ENCODE measurements at places on chromosomes 13 and 19.

GRCh38 chr13:80082396-80083080 is 258.4 kb downstream of the SPRY2 start:
- no peak for DNase-seq

DNA sequence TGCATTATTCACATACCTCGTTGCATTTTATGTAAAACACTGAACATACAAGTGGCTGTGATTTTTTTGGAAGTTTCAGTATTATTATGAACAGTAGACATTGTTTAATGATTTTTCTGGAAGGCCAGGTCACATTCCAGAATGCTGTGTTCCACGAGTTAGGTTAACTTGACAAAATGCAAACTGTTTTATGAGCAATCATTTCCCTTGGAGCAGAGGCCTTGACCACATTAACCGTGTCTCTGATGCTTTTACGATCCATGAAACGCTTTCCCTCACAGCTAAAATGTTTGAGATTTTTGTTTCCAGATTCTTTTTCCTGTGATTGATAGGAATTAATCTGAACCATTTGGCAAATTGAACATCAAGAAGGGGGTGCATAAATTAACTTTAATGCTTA is 57.8 kb downstream of the MBNL2 start:
- DNase-seq = no peak

GRCh38 chr19:1482361-1483130 is 3.5 kb upstream of the C19orf25 start:
- DNase-seq = no peak

DNA sequence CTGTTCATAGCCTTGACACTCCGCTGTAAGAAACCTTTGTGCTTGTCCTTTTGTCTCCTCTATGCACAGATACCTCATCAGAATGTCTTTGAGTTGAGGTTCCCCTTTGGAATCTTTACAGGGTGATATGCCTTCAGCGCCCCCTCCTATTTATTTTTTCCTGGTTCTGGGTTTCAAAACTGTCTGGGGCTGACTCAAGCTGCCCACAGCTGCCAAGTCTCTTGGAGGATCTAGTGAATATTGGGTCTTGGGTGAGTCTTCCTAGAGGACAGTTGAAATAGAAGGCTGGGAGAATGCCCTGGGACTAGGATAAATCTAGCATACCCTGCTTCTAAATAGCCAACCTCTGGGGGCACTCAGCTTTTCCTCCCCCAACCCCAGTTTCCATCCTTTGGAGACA is 930 bp downstream of the ZNF136 start:
- no peak for DNase-seq

DNA sequence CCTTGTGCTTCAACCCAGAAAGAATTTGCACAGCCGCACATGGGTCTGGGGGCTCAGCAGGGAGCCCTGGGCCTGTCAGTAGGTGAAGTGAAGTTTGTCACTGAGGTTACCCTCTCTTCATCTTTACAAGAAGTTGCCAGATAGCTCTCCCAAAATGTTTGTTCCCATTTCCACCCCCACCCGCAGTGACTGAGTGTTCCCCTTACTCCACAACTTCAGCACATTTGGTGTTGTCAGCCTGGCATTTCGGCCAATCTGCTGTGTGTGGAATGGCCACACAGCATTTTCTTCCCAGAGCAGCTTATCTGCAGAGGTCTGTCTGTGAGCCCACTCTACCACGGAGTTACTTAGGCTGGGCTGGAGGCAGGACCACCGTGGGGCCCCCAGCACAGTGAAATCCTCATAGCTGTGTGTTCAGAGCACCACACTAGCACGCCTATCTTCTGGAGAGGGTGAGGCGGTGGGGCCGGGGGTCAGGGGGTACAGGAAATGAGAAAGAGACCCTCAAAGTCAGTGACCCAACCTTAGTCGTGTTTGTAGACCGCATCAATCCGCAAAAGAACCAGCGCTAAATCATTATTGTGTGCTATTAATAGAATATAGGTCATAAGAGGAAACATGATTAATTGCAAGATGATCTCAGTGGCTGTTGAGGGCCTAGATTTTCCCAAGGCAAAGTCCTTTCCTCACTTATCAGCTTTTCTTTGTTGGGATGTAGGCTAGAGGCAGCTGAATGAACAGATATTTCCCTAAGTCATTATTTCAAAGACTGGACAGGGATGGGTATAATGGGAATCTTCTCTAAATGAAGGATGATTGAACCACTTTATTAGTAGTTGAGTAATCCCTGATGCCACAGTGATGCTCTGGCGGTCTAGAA is 116.0 kb downstream of the SIPA1L3 start:
- no peak for DNase-seq

DNA sequence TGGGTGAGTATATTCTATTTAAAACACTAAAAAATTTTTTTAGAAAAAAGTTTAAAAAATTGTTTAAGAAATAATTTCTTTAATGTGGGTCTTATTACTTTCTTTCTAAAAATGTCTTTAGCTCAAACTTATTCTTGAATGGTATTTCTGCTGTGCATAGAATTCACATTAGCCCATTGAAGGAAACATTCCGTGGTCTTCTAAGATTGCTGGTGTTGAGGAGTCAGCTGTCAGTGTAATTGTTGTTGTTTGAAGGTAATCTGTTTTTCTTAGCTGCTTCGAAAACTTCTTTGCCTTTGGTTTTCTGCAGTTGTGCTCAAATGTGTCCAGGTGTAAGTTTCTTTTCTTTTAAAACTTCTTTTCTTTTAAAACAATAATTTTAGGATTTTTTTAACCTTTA is 85.4 kb upstream of the KLF12 start:
- no peak for DNase-seq

DNA sequence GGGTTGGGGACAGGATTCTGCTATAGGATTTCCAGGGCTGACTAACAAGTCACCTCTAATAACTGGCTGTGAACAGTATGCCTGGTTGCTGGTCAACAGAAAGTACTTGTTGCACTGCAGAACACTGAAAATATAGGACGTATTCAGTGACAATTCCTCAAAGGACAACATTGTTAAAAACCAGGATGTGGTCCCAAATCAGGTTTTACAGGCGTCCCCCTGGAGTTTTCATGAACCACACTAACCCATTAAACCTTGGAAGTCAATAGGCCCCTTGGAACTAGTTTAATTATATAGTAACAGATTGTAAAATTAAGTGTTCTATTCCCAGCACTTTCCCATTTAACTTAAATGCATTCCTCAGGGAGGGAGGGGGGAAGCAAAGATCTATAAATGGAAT is 495.4 kb downstream of the TBC1D4 start:
- DNase-seq = no peak

DNA sequence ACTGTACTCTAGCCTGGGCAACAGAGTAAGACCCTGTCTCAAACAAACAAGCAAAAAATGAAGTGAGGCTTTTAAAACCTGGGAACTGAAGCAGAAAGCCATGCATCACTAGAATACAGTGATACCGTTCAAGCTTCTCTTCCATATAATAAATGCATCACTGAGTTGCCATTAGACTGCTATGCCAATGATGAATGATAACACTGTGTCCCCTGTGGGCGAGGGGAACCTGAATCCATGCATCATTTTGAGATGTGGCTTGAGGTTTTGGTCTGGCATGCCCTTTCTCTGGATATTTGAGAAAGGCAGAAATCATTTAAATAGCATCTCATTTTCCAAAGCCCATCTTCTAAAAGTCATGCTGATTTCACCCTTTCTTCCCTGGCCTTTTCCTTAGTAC is 1.5 kb upstream of the FAM124A start:
- no peak for DNase-seq

DNA sequence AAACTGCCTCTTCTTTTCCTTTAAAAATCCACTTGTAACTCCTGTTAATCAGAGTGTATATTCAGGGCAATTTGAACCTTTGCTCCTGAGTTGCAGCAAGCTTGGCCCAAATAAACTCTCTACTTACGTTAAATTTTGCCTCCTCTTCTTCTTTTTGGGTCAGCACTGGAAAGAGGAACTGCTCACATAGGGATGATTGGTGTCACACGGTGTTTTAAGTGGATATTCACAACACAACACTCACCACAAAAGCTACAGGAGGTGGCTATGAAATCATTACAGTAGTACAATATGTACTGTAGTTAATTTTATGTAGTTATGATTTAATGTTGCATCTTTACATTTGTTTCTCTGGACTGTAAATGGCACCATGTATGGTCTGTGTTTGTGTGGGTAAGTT is 96.8 kb upstream of the DOCK9 start:
- no peak for DNase-seq

DNA sequence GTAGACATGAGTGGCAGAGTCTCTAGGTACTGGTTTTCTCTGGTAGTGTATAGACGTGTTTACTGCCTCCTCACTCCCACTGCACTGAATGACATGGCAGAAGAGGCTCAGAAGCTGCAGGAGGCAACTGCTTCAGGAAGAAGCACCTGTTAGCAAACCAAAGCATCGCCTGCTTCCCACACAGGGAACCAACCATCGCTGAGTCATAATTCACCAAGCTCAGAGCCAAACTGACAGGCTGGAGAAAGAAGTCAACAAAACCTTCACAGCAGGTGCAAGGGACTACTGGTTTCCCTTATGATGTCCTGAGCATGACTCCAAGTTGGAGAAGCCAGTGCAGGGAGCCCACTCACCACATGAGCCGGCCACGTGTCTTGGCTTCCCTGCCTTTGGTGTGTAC is 69.8 kb downstream of the KCTD12 start:
- DNase-seq = no peak

- DNase-seq = no peak
These were observed 44.7 kb downstream of the STK24 start for GRCh38 chr13:98532254-98532653.

GRCh38 chr13:20812890-20813289 is 39.1 kb upstream of the EEF1AKMT1 start:
- no peak for DNase-seq

- no peak for DNase-seq
These were observed 664.2 kb upstream of the SLC10A2 start for GRCh38 chr13:103730407-103730806.

GRCh38 chr13:37209621-37210580 is 104.4 kb upstream of the CSNK1A1L start:
- no peak for DNase-seq

- no peak for DNase-seq
These were observed 22.5 kb upstream of the NFIC start for GRCh38 chr19:3343619-3344502.

DNA sequence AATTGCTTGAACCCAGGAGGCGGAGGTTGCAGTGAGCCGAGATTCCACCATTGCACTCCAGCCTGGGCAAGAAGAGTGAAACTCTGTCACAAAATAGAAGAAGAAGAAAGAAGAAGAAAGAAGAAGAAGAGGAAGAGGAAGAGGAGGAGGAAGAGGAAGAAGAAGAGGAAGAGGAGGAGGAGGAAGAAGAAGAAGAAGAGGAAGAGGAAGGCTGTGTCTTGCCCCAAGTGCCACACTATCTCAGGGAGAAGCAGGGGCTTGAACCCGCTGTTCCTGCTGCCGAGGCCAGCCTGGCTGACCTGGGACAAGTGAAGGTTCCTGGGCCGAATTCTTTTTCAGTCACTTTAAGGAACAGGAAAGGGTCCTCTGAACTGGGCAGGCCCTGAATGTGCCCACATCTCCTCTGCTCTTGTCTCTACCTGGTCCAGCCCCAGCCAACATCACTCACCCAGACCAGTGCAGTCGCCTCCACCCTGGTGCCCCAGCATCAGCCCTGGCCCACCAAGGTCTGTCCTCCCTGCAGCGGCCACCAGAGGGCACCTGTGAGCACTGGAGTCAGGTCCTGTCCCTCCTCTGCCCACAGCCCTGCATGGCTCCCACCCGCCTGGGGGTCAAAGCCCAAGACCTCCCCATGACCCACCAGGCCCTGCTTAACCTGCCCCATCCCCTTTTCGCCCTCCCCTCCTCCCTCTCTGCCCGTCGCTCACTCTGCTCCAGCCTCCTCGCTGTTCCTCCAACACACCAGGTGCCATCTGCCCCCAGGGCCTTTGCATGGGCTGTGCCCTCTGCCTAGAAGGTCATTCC is 20.0 kb downstream of the TICAM1 start:
- DNase-seq = peak; percentile 86

- no peak for DNase-seq
These were observed 302.5 kb downstream of the ZNF536 start for GRCh38 chr19:30674656-30675055.

DNA sequence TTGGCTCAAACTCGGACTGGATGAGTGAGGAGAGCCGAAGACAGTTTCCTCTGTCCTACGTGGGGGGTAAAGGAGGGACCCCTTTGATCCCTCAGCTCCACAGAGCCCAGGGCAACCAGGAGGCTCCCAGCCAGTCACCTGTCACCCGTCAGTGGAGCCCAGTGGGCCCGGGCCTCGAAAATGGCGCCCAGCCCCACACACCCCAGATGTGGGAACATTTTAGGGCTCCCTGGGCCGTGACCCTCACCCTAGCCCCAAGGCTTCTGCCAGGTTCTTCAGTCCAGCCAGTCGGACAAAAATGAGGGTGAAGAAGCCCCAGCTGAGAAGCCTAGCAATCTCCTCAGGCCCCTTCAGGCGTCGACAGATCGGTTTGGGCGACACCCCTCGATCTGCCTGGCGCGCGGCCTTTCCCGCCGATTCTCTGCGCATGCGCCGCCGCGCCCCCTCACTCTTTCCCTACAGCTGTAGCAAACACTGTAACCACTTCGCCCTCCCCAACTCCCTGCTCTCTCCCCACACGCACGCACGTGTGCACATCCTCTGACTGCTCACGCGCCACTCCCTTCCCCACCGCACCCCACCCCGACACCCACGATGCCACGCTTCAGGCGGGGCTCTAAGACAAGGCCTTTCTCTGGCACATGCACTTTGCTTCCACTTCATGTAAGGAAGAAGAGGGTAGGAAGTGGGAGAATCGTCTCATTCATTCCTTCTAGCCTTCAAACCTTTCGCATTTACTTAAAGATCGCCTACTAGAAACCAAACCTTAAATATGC is at the start of gene SLC6A16:
Gene SLC6A16, minus strand, starts transcription at position 391 of the 776 bp plus-strand sequence. CDS start 13,844 bp downstream, outside the sequence.
- no peak for DNase-seq

DNA sequence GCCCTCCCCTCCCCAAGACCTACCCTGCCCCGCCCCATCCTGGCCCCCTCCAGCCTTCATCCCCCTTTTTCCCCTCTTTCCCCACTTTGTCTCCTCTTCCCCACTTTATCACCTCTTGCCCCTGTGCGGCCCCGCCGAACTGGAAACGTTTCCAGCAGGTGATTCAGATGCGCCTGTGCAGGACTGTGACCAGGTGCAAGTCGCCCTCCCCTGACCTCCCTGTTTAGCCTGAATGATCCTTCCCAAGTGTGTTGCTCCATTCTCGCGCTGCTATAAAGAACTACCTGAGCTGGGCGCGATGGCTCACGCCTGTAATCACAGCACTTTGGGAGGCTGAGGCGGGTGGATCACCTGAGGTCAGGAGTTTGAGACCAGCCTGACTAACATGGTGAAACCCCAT is 25.9 kb downstream of the ZNF791 start:
- DNase-seq = no peak
